Activated CD4-positive, alpha-beta T cell treated with anti-CD3 and anti-CD28 coated beads, Interleukin-2, amount 50 U/mL, for 4 hours (primary cell): ENCODE measurements at places on chromosomes 6 and 20.

GRCh38 chr20:50491926-50492634 lies 18.1 kb upstream of the PTPN1 start:
- no peak for DNase-seq

DNA sequence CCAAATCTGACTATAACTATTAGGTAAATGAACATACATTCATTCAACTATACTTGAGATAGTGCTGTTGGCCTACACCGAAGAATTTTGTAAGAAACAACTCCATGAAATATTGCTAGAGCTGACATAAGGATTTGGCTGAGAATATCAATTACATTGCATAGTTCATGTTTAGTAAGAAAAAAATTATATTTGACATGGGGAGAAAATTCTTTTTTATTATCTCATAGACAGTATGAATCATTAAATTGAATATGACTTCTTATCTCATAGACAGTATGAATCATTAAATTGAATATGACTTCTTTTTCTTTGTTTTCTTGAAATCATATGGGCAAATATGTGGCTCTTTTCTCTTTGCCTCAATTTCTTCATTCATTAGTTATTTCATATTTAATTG lies 212.3 kb upstream of the HSF2 start:
- no peak for DNase-seq

DNA sequence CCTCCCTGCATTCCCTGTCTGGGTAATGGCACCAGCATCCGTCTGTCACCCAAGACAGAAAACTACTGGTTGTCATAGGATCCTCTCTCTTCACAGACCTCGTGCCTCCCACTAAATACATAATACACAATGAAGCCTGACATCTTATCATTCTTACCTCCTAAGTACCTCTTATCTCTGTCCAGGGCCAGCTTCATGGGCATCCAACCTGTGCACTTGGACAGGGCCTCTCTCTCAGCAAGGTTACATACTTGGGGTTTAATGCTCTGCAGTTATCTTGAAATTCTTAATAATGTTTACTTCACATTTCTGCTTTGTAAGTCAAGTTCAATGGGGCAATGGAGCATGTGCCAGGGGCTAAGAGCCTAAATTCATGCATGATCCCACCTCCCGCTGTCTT lies 30.8 kb upstream of the KLHL31 start:
- DNase-seq = no peak

GRCh38 chr6:10170816-10171215 lies 244.1 kb downstream of the TFAP2A start:
- no peak for DNase-seq

- DNase-seq = peak; percentile 44
Measured at GRCh38 chr6:129748212-129748900, 38.4 kb upstream of the ARHGAP18 start.

- DNase-seq = no peak
Measured at GRCh38 chr6:18763086-18763485, 375.9 kb downstream of the RNF144B start.

DNA sequence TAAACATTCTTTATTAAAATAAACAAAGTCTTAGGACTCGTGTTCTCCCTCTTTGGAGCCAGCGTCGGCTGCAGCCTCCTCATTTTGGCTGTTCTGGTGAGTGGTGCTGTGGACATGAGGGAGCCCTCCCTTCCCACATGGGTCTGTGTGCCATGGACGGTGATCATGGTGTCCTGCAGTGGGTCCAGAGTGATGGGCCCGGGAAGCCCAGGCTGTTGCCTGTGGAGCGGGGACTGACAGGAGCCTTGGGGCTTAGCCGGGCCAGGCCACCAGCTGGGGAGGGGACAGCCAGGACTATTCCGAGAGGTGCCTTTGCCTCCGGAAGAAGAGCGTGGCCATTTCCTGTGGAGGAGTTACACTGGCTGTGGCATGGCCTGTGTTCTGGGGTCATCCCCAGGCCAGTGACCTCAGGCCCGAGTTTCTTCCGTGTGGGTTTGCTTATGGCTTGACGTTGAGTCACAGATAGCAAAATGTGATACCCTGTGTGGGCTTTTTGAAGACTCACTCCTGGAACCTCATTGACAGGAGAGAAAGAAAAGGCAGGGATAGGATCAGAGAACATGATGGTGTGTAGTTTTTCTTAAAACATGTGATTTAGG lies 153.4 kb downstream of the DTNBP1 start:
- no peak for DNase-seq

DNA sequence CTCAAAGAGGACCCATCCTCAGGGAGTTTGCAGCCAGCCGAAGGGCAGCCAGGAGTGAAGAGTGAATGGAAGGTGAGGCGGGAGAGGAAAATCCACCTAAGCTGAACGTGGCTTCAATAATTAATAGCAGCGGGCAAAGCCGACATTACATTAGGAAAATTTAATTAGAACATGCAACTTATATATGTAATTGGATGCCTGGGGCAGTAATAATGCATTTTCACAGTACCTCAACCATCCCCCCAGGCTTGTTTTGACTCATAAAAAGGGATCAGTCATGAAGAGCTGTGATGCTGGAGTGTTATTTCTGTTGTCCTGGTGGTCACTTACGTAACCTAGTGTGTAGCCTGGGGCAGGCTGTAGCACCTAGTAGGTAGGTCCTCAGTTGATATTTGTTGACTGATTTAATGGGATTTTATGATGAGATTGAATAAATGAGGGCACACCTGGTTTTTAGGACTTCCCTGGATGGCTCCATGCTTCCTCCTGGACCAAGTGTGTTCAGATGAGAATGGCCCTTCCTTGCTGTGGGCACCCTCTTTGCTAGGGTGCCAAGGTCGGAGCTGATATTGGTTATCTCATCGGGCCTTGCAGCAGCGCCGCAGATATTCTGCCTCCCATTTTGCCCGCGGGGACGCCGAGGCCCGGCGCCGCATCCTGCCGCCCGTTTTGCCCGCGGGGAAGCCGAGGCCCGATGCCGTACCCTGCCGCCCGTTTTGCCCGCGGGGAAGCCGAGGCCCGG lies 128.8 kb downstream of the CDH26 start:
- no peak for DNase-seq

DNA sequence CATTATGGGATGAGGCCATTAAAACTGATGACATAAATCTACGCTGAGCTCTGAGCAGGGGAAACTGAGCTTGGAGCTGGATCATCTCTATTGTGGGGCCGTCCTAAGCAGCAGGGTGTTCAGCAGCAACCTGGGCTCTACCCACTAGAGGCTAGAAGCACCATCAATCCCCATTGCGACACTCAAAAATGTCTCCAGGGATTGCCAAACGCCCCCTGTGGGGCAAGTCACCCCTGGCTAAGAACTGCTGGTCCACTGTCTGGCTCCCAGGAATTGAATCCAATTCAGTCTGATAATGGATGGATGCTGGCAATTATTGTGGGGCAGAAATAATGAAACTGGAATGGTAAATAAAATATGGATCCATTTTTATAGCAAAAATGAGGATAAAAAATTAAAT lies 38.2 kb downstream of the PMEPA1 start:
- DNase-seq = no peak

GRCh38 chr20:60030471-60030870 lies 72.2 kb downstream of the CDH26 start:
- DNase-seq = no peak

- DNase-seq = no peak
Measured at GRCh38 chr6:48419992-48420391, 309.0 kb upstream of the PTCHD4 start.

GRCh38 chr20:63570281-63571086 lies 3.6 kb downstream of the HELZ2 start:
- DNase-seq = no peak

DNA sequence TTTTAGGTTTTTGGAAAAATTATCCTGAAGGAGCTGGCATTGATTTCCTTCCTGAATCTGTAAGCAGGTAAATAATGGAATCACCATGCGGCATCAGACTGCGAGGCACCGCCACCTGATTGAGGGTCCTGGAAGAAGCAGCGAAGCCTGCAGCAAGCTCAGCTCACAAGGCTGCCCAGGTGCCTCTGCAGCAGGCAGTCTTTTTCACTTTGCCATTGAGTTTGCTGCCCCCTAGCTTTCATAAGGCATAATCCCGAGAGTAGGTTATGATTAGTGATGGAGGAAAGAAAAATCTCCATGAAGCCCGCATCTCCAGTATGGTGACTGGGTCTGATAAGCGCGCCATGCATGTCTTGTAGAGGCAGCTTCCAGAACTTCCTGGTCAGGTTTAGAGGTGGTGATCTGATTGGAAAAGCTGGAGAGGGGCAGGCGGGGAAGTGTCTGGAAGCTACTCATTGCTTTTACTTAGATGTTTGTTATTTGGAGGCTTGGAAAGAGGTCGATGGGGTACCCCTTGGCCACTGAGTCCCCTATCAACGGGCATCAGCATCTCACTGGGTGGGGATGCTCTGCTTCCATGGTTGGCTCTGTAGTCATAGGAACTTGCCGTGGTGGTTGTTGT lies 26.7 kb downstream of the IYD start:
- peak; percentile 4 for DNase-seq

DNA sequence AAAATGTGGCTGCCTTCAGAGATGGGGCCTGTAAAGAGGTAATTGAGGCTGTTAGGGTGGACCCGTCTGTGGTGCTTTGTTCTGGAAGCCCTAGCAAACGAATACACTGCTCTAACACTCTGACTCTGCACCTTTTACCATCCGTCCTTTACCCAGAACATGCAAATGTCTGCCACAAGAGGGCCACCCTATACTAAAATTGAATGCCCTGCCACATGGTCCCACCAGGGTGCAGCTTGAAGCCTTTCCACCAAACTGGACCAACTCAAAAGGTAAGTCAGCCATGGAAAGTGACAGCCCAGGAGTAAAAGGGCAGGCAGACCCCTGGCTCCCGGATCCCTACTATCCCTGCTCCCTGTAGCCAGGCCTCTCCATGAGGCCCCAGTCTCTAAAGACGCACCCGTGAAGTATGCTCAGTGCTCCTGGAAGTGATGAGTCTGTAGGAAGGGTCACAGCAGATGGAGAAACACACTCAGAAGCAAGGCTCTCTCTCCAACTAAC lies 5.8 kb upstream of the BFSP1 start:
- DNase-seq = peak; percentile 52

DNA sequence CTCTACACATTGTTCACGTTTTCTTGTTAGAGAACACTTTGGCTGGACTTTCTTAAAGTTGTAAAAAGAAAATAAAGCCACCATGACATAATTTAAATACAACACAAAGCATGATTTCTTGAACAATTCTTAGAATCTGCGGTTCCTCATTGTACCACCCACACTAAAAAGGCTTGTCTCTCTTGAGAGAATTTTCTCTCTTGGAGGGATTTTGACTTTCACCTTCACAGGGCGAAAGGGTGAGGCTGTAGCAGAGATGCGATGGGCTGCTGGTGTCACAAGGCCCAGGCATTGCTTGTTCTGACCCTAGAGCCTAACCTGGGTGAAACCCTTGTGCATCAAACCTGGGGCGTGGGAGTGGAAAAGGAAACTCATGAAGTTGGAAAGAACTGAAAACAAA lies 122.7 kb upstream of the RIPOR2 start:
- DNase-seq = no peak

GRCh38 chr6:36929152-36929551 lies 25.4 kb upstream of the PI16 start:
- DNase-seq = no peak

DNA sequence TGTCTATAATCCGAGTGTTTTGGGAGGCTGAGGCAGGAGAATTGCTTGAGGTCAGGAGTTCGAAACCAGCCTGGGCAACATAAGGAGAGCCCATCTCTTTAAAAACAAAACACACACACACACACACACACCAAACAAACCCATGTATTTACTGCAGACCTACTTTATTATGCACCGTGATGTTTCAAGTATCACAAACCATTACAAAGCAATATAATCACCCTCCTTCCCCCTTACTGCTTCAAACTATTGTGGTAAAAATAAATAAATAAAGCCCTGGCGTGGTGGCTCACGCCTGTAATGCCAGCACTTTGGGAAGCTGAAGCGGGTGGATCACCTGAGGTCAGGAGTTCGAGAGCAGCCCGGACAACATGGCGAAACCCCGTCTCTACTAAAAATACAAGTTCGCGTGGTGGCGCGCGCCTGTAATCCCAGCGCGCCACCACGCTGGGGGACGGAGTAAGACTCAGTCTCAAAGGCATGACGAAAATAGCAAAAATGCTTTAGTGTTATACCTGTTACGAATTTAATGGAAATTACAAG lies 1.5 kb downstream of the TBCC start:
- DNase-seq = no peak

DNA sequence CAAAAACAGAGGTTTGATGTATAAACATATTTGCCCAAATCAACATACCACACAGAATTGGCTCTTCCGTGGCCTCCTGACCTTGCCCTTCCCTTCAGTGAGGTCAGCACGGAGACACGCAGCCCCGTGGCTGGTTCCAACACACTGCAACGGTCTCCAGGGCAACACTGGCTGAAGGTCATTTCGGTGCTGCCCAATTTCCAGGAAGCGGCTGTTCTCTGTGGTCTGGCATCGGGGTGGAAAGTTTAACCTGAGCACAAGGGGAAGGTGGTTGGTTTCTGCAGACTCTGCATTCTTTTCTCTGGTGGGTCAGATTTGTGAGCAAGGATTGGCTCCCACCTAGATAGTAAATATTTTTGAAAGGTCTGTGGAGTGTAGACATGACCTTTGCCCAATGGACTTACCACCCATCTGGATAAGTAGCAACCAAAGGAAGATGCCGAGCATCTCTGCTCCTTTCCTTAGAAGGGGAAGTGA lies 177.6 kb upstream of the PHACTR1 start:
- no peak for DNase-seq
